Stimulated activated CD4-positive, alpha-beta T cell treated with anti-CD3 and anti-CD28 coated beads, Interleukin-12 subunit alpha, Interleukin-12 subunit beta, amount 100 ng/mL, for 4 hours (primary cell): ENCODE measurements at places on chromosomes 7 and 10.
A peak's percentile ranks its signal among the peaks of the same experiment; 100 is the strongest.

DNA sequence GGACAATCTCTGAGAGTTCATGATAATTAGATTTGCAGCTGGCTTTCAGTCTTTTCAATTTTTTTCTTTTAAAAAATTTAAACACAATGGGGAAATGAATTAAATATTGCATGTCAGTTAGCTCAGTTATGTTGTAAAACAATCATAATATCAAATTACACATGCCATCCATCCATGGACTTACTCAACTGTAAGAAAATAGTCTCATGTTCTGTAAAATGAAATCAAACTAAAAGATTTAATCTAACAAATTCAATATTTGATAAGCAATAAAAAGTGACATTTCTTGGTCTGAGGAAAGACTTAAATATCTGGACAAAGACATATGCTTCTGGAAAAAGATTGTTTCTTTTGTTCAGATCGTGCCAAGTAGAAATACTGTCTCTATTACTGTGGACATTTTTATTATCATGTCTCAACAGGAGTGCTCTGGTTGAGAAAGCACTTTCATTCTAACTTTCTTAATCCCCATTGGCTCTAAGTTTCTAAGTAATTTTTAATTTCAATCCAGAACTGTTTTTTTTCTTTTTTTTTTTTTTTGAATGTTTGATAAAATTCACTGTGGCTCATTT lies 179.2 kb upstream of the FAM3C start:
- no peak for DNase-seq

DNA sequence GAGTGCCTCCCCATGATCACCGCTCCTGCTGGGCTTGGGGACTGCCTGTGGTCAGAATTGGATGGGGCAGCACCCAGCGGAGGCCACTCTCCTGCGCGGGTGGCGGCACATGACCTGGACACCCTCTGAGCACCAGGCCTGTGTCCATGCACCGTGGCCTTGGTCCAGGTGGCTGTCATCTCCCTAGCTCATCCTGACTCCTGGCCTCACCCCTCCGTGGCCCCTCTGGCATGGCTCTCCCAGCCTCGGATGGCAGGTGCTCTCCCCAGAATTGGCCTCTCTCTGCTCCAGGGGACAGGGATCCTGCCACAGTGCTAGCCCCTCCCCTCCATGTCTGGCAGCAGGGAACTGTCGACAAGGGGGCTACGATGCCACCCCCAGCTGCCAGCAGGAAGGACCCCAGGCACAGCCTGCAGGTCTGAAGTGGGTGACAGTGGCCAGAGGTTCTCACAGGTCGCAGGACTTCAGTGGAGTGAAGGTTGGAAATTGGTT lies 37.2 kb upstream of the BTBD16 start:
- no peak for DNase-seq

GRCh38 chr10:52779541-52780390 lies 7.2 kb upstream of the MBL2 start:
- DNase-seq: no peak

- no peak for DNase-seq
These were observed 164.2 kb downstream of the NXPH1 start for GRCh38 chr7:8597565-8597964.

DNA sequence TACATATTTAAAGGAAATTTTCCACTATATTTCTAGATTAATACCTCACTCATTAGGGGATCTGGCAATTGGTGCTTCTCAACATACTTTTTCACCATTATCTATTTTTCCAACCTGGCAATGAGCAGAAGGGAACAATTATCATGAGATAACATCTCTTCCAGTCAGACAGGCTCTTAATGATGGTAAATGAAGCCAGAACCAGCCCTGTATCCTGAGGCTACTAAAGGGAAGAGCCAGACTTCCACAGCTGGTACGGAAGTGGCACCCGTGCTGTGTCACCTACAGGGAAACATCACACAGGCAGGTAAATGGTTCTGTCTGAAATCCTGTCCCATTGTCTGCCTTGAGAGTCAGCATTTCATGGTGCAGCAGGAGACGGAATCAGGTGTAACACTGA lies 75.9 kb downstream of the ELMO1 start:
- no peak for DNase-seq

GRCh38 chr7:78018641-78019446 lies 220.3 kb downstream of the PHTF2 start:
- peak; percentile 5 for DNase-seq

DNA sequence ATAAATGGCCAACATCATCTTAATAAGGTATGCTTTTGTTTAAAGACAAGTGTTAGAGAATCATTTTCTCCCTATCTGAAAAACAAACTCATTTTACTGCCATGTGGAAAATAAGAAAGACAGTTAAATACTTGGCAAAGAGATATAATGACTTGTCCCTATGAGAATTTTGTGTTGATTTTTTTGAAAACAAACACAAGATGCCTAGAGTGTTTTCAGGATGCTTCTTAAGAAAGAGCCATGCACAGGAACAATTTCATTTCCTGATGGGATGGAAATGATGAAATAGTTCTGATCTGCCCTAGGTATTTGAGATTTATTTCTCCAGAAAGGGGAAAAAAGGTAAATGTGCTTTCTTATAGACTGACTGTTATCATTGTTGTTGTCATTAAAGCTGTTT lies 237.5 kb upstream of the GNAI1 start:
- no peak for DNase-seq

DNA sequence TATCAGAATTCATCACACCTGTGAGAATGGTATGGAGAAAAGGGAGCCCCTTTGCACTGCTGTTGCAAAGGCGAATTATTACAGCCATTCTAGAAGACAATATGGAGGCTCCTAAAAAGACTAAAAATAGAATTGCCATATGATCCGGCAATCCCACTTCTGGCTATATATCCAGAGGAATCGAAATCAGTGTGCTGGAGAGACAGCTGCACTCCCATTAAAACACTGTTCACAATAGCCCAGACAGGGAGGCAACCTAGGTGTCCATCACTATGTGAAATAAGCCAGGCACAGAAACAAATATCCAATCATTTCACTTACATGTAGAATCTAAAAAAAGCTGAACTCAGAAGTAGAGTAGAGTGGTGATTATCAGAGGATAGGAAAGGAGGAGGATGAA lies 26.0 kb upstream of the GJD4 start:
- DNase-seq: no peak

DNA sequence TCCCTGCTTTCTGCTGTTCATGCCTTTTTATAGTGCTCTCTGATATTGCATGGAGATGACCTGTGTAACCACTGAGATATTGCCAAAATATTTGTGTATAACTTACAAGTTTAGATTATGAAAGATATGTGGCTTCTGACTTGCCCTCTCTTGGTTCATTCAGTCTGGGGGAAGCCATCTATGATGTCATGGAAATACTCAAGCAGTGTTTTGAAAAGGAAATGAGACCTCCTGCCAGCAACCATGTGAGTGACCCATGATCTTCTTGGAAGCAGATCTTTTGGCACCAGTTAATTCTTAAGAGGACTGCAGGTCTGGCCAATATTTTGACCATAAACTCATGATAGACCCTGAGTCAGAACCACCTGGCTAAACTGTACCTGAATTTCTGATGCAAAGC lies 183.0 kb downstream of the THSD7A start:
- no peak for DNase-seq

GRCh38 chr7:93146472-93147141 lies 1.6 kb downstream of the SAMD9L start:
- no peak for DNase-seq

DNA sequence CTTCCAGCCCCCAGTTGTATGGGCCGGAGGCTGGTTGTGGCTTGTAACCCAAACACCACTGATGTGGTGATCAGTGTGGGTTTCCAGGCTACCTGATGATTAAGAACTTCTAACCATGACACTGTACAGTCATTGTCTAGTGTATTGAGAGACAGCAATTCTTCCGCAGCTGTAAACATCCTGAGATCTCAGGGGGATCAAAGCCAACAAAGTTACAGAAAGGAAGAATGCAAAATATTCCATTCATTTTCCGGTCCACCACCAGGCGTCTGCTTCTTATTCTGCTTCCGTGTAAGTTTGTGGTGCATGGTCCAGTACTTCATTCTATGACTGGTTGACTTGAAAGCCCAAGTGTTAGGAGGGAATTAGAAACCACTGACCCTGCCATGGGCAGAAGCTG lies 10.3 kb upstream of the GLI3 start:
- DNase-seq: no peak

- DNase-seq: no peak
These were observed 73.8 kb downstream of the LRGUK start for GRCh38 chr7:134200970-134201369.

DNA sequence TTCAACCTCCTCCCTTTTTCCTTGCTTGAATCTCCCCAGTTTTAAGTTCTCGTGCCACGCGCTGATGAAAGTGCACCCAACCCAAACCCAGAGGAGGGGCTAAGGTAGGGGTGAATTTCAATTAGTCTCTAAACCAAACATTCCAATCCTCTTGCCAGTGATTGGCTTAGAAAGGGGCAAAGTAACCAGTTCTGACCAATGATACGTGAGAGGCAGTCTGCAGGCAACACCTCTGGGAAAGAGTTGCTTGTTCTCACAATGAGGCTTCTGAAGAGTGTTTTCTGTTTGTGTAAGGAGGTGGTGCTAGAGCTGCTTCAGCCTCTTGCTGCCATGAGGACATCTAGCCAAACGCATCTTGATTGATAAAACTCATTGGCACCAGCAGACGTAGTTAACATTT lies 21.8 kb downstream of the SLC35G1 start:
- DNase-seq: no peak

DNA sequence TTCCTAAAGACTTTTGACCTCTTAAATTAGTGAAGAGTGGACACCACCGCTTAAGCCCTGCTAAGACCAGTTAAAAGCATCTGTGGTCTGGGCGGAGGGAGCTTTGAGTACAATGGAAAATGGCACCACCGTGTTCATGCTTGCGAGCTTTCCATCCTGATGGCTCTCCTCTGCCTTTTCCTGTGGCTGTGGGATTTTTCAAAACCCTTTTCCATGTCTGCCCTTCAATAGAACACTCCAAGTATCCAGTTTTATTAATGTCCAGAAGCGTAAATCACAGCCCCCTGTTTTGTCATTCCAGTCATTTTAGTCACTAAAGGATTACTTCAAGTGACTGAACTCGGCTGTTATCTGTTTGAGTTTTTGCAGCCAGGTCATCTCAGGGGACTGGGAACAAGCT lies 181.8 kb downstream of the MGMT start:
- DNase-seq: no peak

DNA sequence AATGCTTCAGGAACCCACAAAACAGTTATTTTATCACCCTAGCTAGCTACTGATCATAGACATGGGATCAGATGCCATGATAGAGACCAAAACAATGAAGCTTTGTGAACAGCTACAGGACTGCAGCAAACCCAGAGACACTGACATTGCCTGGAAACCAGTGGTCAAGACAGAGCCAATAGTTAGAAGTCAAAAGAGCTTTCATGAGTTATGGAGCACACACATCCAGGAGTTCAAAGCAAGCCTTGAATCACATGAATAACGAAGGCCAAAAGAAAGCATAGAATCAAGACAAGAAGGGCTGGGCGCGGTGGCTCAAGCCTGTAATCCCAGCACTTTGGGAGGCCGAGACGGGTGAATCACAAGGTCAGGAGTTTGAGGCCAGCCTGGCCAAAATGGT lies 34.5 kb upstream of the GSAP start:
- DNase-seq: no peak

DNA sequence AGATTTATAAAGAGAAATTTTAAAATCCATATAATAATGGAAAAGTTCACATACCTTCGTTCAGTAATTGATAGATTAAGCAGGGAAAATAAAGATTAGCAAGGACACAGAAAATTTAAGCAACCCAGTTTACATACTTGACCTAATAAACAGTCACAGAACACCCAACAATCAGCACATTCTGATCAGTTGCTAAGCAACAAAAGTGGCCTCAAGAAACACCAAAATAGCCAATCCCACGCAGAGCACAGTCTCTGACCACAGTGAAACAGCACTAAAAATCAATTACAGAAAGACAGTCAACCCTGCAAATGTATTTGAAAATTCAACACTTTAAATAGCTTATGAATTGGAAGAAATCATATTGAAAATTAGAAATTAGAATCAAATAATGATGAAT lies 39.3 kb upstream of the DRGX start:
- DNase-seq: no peak

- no peak for DNase-seq
These were observed 2.2 kb upstream of the ATP6V0E2 start for GRCh38 chr7:149871576-149871975.

- no peak for DNase-seq
These were observed 188.8 kb downstream of the ZNF438 start for GRCh38 chr10:30842894-30843293.

DNA sequence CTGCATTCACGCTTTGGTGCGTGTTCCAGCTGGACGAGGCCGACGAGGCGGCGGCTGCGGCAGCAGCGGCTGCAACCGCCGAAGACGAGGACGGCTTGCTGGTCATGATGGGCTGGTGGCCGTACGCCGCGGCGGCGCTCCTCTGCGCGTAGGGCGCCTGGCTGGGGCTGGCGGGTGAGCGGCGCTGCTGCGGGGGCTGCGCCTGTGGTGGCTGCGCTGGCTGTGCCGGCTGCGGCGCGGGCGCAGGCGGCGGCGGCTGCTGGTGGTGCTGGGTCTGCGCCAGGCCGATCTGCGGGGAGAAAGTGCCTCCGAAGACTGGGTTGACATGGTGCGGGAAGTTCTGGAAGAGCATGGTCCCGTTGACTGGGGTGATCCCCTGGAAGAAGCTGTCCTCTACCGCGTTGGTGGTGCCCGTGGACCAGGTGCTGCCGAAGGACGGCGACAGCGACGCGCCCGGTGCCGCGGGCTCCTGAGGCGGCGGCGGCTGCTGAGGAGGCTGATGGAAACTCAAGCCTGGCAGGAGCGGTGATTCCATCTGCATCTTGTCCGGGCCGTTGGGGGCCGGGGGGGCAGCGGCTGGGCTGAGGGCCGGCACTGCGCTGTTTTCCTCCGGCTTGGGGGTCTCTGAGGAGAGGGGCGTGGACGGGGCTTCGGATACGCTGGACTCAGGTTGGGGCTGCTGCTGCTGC lies 51.1 kb downstream of the CPEB3 start:
- DNase-seq: peak; percentile 34

DNA sequence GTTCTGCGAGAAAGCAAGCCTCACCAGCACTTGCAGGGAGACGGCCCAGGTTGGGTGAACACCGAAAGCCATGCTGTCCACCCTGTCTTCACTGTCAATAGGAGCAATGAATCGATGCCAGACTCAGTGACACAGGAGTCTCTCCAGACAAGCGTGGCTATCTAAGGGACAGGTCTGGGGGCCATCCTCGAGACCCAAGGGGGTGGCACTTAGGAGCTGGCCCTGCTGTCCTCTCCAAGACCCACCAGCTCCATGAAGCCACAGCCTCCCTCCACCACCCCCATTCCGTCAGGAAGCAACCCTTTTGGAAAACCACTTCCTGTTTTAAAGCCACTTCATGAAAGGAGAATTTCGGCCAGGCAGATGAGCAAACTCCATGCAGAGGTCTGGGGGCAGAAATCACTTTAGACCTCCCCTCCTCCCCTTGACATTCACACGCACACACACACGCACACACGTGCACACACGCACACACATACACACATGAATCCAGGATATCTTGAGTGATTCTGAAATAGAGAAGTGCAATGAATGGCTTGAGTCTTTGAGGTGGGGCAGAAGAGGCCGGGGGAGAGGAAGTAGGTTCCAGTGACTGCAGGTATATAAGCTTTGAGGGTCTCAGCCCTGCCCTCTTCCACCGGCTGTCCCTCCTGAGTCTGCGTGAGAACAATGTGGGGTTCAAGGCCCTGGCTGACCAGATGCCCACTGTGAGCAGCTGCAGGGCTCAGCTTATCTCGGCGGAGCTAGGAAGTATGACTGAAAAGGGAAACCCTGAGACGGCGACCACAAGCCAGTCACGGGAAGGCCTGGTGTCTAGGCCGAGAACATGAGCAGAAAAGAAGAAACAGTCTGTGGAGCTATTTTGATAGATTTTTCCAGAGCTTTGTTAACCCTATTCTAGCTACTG lies 25.0 kb downstream of the RGS10 start:
- DNase-seq: no peak
